ENCODE measurements at places on chromosomes 1 and 21. TPM values are rescaled to one million over a fixed set of nuclear protein-coding genes. Genes with fewer than 3 reads are reported as not detected.

GRCh38 chr1:16014509-16015482, 3.0 kb downstream of the HSPB7 start:
- peak; percentile 63 for DNase-seq

GRCh38 chr1:31617916-31618746, 642 bp downstream of the HCRTR1 start:
- DNase-seq = peak; percentile 42

- no peak for DNase-seq
These were observed 581 bp downstream of the EFCAB14 start for GRCh38 chr1:46718340-46718726.

DNA sequence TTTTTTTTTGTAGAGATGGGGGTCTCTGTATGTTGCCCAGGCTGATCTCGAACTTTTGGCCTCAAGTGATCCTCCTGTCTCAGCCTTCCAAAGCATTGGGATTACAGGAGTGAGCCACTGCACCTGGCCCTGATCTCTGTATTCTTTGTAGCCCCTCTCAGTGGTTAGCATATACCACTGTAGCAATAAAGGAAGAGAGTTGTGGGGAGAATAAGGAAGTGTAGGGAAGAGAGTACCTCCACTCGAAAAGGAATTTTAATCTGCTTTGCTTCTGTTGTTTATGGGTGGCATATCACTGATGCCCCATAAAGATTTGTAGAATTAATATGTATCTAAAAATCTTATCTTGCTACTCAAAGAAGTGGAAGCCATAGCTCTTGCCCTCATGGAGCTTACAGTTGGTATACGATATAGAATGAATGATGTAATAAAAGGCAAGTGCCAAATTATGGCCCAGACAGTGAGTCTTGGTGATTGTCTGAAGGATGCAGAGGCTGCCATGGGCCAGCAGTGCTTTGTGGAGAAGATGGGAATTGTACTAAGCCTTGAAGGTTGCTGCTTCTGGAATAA, 96.0 kb downstream of the CLIC6 start:
- DNase-seq = no peak

DNA sequence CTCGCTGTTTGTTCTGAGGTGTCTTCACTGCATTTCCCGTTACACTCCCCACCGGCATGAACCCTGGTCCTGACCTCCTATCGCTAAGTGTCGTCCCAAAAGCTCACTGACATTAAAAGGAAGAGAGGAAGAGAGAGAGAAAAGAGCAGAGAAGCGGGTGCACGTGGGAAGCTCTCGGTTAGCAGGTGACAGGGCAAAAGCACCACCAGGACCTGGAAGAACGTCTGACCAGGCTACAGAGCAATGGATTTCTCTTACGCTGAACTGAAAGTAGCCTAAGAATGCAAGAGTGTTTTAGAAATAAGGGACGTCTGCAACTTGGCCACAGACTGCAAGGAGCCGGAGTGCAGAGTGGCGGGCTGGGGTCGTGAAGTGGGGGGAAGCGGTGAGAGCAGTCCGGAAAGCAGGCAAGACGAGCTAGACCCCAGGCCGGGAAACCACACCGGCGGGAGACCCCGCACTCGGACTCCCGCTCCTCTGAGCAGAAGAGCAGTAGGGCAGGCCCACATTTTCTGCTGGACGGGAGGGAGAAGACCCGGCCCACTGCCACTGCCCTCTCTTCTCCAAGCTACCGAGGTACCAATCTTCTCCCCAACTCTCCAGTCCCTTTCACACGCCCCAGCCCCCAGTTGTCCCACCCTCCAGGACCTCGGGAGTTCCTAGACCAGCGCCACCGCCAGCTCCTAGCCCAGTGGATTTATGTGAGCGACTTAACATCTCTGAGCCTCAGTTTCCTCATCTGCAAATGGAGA, 8.3 kb upstream of the MPZL1 start:
- DNase-seq = no peak

DNA sequence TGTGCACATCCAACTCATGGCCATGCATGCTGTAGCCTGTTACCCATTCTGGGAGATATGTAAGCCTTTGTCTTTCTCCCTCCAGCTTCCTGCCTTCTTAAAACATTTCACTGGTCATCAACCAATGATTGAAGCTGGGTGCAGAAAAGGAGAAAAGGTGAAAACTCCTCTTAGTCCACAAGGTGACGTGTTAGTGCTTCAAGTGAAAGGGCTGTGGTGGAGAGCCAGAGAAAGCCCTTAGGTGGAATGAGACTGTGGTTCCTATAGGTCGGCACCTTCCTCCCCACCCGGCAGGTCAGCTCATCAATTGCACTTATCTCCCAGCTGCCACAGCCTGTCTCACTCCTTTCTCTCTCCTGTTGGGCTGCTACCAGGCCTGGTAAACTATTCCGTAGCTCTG, 30.4 kb downstream of the ERG start:
- DNase-seq = no peak

MCL1 gene
- total RNA-seq = 97.0 TPM

GRCh38 chr1:203046984-203047630, 20.8 kb downstream of the PPFIA4 start:
- no peak for DNase-seq

DNA sequence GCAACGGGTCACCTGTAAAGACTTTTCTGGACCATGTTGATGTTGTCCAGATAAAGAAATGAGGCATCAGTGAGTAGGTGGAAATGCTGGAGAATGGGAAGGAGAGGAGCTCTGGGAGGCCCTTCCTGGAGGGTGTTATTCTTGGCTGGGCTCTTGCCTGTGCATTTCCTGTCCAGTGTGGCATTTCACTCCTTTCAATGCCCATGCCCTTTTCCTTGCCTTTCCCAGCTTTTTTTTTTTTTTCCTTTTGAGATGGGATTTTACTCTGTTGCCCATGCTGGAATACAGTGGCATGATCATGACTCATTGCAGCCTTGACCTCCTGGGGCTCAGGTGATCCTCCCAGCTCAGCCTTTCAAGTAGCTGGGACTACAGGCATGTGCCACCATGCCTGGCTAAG, 11.8 kb downstream of the NOS1AP start:
- no peak for DNase-seq

GNG4 gene
- 0.11 TPM for total RNA-seq

DNA sequence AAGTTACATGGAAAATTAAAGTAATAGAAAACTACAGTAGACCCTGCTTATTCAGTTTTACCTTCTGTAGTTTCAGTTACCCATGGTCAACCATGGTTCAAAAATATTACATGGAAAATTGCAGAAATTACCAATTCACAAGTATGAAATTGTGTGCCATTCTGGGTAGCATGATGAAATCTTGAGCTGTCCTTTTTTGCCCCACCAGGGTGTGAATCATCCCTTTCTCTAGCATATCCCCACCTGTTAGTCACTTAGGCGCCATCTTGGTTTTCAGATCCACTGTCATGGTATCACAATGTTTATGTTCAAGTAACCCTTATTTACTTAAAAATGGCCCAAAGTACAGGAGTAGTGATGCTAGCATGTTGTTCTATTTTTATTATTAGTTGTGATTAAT, 3.5 kb upstream of the LRIF1 start:
- no peak for DNase-seq

- DNase-seq = no peak
These were observed 1.8 kb upstream of the CHML start for GRCh38 chr1:241641773-241642592.

DNA sequence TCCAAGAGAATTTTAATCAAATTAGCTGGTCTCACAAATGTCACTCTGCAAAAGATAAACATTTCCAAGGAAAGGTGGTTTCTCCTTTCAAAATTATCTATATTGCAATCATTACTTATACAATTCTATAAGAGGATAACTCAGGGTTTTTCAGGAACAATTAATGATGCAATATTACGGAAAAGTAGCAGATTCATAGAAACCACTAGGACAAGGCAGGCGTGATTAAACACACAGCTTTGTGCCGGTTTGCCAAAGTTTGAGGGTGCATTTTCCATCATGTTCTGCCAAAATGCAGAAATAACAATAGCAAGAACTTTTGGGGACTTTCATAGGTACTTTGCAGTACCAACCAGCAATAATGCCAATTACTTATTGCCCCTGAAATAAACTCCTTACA, 605 bp downstream of the TNFRSF9 start:
- no peak for DNase-seq

TAS1R1 gene
- not detected for total RNA-seq

DNA sequence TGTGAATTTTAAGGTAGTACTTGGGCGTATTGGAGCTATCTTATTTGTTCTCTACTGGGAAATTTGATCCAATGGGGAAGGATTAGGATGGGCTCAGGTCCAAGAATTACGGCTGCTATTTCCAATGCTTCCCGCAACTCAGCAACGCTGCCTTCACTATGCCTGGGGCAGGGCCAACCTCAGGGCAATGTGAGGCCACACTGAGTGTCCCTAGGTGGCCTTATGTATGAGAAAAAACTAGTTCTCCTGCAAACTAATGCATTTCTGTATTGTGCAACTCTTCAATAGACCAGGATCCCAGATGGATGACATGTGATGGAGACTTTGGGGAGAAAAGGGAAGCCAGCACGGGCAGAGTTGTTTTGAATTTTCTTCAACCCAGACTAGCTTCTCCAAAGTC, 168.1 kb downstream of the DUSP10 start:
- DNase-seq = peak; percentile 39

TMEM201 gene
- 21.1 TPM for total RNA-seq

DNA sequence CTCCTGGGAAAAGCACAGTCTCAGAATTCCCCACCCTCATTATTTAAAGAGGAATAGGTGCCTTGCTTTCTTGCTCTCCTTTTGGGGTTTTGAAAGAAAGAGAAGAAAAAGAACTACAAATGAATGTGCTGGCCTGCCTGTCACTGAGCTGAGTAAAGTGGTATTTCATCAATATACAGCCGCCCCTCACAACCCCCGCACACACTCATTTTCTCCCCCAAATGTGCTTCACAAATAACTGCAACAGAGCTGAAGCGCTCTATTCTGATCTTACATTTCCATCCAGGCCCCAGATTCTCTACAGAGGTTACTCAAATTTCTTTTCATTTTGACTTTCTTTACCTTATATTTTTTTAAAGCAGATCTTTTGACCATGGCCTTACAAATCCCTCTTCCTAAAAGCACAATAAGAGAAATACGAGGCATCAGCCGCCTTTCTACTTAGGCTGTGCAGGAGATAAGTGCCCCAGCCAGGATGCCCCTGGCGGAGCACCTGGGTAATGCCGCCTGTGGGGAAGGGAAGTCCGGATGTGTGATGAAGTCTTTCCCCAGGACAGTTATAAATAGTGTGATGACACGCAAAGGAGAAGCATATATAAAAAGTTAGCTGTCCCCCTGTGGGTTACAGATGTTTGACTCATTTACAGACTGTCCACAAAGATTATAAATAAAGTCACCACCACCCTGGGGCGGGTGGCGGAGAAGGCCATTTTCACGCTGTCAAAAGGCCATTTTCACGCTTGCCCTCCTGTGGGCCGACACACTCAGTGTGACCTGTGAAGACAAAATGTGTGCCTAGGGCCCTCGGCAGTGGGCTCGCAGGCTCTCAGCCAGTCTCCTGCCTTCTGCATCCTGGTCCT, 6.5 kb downstream of the KCNN3 start:
- DNase-seq = no peak

GRCh38 chr1:2527556-2527860, 1.1 kb upstream of the PANK4 start:
- DNase-seq = no peak

DNAH14 gene
- 3.0 TPM for total RNA-seq

GRCh38 chr1:17973694-17974093, 133.9 kb upstream of the IGSF21 start:
- no peak for DNase-seq

FAM72B gene
- not detected for total RNA-seq

EFNA3 gene
- 0.71 TPM for total RNA-seq

- DNase-seq = no peak
These were observed 7.6 kb downstream of the SNRNP40 start for GRCh38 chr1:31289021-31289420.

NUF2 gene
- total RNA-seq = 1.0 TPM

DNA sequence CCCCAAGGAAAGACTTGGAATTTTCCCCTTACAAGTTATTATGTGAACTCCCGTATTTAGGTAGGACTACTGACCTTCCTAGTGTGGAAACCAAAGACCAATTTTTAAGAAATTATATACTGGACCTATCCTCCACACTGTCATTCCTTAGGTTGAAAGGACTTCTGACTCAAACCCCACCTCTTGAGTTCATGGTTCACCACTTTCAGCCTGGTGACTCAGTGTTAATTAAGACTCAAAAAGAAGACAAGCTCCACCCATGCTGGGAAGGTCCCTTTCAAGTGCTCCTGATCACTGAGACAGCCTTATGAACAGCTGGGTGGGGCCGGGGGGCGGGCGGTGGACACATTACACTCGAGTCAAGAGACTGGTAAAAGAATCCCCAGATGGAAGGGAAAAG, 113.2 kb downstream of the LRRC53 start:
- DNase-seq = no peak

DNA sequence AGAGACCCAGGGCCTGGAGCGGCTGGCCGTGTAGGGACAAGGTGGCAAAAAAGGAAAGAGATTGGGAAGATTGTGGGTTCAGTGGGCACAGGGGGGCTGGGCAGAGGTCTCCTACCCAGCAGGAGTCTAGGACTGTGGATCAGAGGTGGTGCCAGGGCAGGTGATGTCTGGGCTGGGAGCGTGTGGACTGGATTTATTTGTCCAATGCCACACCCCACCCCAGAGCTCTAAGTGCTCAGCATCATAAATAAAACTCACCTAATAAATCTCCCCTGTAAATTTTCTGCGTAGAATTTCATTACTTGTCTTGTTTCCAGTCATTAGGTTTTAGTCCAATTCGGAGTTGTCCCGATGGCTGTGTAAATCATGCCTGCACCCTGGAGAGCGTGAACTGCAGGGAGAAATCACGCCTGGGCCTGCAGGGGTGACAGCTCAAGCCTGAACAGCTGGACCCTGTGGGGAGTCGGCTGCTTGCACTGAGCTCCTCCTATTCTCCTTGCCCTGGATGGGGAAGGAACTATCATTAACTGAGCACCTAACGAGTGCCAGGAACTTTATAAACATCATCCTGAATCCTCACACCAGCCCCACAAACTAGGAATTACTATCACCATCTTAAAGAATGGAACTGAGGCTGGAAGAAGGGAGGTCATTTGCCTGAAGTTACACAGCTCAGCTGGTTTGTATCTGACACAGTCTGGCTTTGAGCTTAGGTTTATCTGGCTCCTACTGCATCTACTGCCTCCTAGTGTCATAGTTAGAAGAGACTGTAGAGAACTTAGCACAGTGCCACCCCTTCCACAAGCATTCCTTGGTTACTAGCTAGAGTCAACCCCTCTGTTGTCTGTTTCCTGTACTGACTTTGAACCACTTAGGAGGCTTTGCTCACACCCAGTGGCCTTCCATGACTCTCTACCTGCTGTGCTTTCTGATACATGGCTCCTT, 25.0 kb upstream of the POU3F1 start:
- DNase-seq = no peak

GRCh38 chr1:209435654-209436566, 147.6 kb upstream of the CAMK1G start:
- DNase-seq = peak; percentile 64
